Stimulated activated CD8-positive, alpha-beta memory T cell treated with anti-CD3 and anti-CD28 coated beads, Interleukin-4, amount 100 ng/mL, for 4 hours (primary cell): ENCODE measurements at places on chromosomes 7 and 10.

DNA sequence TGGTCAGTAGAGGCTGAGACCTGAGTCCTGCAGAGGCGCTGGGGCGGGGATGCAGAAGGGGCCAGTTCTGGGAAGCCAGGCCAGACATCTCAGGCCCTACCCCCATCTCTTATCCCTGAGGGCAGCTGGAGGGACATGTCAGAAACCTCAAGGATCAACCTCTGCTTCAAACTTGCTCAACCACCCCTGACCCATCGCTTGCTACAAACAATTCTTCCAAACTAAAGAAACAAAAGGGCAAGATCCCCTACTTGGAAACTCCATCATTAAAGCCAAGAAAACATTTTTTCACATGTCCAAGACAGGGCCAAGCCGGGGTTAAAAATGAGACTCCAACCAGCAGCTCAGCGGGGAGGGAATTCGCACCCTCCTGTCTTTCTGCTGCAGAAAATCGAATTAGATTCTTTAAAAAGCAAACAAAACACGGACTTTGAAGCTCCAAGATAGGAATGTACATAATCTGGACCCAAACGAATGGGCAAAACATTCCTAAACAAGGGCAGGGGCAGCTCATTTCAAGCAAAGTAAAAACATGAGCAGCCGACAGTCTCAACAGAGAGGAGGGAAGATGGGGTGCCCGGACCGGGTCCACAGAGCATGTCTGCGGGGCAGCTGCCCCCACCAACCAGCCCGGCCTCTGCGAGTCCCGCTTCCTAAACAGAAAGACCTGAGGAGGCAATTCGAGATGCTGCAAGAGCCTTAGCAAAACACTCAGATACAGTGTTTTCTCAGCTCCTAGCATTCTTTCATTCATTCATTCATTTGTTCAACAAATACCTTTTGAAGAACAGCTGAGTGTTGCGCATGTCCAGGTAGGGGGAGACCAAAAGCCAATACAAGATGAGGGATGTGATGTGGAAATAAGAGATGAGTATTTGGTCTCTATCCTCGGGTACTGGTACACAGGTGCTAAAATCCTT lies 44.8 kb downstream of the CHST15 start:
- no peak for DNase-seq

- no peak for DNase-seq
Measured at GRCh38 chr7:33258491-33258951, 129.2 kb downstream of the BBS9 start.

DNA sequence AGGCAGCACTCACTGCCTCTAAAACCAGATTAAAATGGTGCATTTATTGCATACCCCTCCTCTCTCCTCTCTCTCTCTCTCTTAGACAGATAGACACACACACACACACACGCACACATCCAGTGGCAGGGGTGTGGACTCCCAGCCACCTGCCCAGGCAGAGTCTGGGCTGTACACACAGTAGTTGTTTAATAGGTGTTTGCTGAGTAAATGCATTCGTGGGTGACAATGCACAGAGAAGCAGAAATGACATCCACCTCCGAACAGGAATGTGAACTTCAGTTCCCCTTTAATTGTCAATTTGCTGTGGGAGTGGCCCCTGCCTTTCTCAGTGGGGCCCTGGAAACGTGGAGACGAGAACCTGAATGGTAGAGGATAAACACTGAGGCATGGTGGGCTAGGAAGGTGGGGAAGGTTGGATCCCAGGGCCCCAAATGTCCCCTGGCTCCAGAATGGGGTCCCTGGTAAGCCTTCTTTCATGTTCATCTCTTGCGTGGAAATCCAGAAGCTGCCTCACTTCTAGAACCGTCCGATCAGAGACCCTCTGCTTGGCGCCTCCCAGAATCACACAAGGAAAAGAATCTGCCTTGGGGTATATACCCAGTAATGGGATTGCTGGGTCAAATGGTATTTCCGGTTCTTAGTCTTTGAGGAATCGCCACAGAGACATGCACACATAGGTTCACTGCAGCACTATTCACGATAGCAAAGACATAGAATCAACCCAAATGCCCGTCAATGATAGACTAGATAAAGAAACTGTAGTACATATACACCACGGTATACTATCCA lies 58.5 kb upstream of the ECHDC3 start:
- no peak for DNase-seq

GRCh38 chr10:19702215-19702614 lies 114.0 kb upstream of the PLXDC2 start:
- DNase-seq = no peak

- no peak for DNase-seq
Measured at GRCh38 chr7:131254211-131254610, 73.5 kb upstream of the MKLN1 start.

DNA sequence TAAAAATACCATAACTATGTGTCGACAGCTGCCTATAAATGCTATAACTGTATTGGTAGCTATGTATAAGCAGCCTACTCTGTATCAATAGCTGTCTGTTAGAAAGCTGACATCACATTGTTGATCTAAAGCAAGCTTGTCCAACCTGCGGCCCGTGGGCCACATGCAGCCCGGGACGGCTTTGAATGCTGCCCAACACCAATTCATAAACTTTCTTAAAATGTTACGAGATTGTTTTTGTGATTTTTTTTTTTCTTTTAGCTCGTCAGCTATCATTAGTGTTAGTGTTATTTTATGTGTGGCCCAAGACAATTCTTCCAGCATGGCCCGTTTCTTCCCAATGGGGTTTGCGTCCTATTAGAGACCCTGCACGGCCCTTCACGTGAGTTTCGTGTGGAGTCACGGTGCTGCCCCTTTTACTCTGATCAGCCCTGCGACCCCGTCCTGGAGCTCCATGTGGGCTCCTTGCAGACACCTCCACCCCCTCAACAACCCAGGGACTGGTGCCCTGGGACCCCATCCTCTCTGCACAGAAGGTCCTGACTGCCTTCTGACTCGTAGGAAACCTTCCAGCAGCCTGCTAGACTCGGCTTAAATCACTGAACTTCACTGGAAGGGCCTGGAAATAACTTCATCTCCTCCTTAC lies 4.5 kb upstream of the PRKAR1B start:
- no peak for DNase-seq

DNA sequence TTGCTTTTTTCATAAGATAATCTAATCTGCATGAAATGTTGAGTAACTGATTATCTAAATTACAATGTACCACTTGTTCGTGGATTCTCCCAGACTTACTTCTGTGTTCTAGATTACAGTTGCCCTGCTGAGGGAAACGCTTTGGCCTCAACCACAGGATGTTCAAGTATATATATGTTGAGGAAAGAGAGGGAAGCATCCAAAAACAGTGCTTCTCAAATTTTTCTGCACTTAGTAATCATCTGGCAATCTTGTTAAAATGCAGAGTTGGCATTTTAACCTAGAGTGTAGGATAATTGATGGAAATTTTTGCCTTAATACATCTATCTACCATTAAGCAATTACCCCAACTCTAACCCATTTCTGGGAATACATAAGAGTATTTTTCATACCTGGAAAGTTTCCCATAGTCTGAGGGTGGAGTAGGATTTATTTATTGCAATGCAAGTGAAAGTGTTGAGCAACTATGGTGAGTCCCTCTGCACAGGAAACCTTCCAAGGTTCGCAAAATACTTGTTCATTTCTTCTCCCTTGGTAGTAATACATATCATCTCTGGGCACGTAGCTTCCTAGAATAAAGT lies 59.6 kb upstream of the C1GALT1 start:
- DNase-seq = no peak

- DNase-seq = no peak
Measured at GRCh38 chr10:114996542-114996941, 58.5 kb downstream of the TRUB1 start.

DNA sequence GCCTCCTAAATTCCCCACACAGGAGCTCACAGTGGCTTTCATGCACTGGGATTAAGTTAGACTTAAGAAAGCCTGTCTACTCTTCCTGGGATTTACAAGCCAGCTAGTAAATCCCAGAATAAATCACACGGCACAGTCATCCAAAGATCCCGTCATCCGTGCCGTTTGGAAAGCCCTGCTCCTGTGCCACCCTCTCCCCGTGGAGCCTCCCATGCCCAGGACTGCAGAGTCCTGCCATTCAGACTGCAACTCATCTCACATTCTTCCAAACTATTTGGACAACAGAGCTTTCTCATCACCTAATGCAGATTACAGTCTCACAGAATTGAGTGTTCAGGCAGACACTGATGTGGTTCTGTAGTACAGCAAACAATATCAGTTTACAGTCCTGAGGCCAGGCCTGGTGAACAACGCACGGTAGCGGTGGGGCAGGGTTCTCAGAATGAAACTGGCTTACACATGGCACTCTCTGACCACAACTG lies 166.5 kb downstream of the EGFR start:
- DNase-seq = no peak

DNA sequence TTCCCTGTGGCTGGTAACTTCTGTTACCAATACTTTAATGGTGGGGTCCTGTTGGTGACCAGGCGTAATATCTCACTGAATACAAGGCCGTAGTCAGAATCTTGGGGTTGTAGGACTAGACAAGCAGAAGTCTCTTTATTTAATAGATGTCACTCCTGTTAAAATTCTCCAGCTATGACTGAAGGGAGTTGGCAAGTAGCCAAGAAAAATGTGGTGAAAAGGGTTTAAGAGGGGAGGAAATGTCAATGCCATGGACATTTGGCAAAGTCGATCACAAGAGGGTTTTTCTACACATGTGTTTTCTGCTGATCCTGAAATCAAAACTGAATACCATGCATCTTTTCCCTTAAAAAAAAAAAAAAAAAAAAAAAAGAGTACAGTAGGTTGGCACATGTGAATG lies 533.5 kb downstream of the AUTS2 start:
- DNase-seq = no peak

GRCh38 chr10:70320751-70321150 lies 36.9 kb upstream of the NPFFR1 start:
- no peak for DNase-seq

GRCh38 chr10:117047947-117048346 lies 43.0 kb upstream of the SHTN1 start:
- no peak for DNase-seq

- no peak for DNase-seq
Measured at GRCh38 chr7:101884671-101885596, 67.5 kb downstream of the CUX1 start.

GRCh38 chr7:1802899-1803298 lies 132.8 kb downstream of the ELFN1 start:
- DNase-seq = no peak

DNA sequence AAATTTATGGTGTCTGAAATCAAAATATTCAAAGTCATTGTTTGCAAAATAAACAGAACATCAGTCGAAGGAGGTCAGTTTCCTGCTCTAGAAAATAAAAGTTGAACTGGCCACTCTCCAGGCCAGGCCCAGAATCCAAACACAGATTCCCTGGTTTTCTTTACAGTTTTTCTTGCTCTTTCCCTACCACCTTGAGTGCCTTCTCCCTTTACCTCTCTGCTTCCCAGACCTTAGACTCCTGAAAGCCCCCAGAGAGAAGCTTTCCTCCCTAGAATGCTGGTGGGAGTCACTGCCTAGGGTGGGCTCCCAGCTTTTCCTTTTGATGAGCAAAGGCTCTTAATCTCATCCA lies 6.1 kb downstream of the DNTT start:
- DNase-seq = no peak

DNA sequence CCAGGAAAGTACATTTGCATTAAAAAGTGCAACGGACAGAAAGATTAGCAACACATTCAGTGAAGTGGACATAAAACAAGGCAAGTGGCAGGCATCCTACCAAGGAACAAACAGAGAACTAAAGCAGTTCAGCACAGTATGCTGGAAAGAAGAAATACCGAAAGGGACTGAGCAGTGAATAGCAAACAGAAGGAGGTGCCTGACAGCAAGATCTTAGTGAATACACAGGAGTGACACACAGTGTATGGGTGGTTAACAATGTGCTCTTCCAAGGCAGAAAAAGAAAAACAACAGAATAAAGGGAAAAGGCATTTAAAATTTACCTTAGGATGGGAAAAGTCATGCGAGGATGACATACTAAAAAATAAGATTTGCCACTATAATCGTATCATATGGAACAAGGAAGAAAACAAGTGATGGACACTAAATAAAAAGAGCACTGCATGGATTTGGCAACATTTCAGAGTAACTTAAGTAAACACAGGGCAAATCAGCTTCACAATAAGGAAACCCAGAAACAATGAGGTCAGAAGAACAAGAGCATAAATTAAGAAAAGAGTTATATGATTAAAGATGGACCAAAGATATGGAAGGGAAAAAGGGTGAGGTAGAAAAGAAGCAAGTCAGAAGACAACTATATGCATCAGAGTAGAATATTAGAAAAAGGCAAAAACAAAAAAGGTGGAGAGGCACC lies 29.5 kb downstream of the MEST start:
- no peak for DNase-seq

GRCh38 chr10:110667620-110668343 lies 23.6 kb downstream of the RBM20 start:
- no peak for DNase-seq

GRCh38 chr7:157011333-157012112 lies 1.1 kb upstream of the MNX1 start:
- no peak for DNase-seq

GRCh38 chr7:120720317-120720716 lies 137.6 kb downstream of the TSPAN12 start:
- DNase-seq = no peak

GRCh38 chr10:98107644-98108430 lies 26.6 kb upstream of the R3HCC1L start:
- DNase-seq = no peak

- DNase-seq = no peak
Measured at GRCh38 chr7:151684408-151685175, 164.9 kb upstream of the RHEB start.

DNA sequence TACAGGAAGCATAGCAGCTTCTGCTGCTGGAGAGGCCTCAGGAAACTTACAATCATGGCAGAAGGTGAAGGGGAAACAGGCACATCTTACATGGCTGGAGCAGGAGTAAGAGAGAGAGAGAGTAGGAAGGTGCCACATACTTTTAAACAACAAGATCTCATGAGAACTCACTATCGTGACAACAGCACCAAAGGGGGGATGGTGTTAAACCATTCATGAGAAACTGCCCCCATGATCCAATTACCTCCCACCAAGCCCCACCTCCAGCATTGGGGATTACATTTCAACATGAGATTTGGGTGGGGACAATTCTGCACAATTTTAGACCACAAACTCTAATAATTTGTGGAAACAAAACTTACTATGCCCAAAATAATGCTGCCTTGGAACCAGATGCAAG lies 16.8 kb upstream of the ARMC3 start:
- DNase-seq = no peak

GRCh38 chr7:45569290-45569685 lies 4.9 kb upstream of the ADCY1 start:
- no peak for DNase-seq
